ENCODE measurements at places on chromosomes 2 and 18.

GRCh38 chr2:201220102-201220570, 37.2 kb downstream of the CASP10 start:
- no peak for DNase-seq

DNA sequence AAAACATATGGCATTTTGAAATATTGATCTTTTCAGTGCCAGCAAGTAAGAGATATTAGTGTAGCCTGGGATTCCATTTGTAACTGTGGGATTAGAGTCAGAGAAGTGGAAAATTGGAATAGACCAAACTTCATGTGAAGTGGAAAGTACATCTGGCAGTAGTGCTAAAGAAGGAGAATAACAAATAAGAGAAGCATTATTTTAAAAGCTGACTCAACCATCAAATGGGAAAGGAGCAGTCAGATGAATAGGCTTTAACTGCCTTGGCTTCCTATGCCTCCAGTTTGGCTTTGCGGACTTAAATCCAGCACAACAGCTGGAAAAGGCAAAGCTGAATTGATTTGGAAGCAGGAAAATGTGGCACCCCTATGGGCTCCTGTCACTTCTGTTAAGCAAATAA, 623.1 kb downstream of the TSN start:
- DNase-seq: no peak

GRCh38 chr2:95349568-95350322, 52.6 kb downstream of the KCNIP3 start:
- DNase-seq: no peak

DNA sequence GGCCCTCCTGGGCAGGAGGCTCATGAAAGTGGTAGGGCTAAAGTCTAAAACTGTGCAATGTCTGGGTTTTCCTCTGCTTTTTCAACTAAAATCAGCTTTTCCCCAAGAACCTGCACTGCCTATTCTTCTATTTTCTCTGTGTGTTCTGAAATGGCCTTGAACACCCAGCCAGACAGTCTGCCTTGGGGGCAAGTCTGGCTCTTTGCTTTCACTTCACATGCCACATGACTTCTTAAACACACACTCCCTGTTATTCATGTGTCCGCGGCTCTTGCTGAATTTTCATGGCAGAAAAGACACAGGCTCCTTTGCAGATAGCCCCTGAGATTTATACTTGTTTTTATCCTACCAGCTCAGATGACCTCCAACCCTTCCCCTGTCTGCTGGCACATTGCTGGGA, 10.6 kb upstream of the RPIA start:
- DNase-seq: no peak

DNA sequence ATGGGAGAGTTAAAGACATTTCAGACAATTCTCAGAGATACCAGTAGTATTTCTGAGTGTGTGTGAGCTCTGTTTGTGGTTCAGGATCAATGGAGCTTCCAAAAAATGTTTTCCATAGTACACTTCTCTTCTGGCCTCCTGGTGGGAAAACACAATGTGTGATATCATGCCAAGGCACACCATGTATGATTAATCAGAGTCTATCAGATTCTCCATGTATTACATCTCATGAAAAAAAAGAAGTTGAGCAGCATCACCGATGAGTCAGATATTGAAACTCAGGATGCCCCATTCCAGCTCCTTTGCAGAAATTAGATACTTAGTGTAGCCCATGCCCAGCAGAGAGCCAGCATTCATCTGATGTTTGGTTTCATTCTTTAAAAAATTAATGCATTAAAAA, 620.3 kb upstream of the POU3F3 start:
- no peak for DNase-seq

- DNase-seq: no peak
Measured at GRCh38 chr18:6561420-6561861, 146.7 kb upstream of the L3MBTL4 start.

- DNase-seq: no peak
Measured at GRCh38 chr18:41320100-41320499, 634.9 kb upstream of the PIK3C3 start.

DNA sequence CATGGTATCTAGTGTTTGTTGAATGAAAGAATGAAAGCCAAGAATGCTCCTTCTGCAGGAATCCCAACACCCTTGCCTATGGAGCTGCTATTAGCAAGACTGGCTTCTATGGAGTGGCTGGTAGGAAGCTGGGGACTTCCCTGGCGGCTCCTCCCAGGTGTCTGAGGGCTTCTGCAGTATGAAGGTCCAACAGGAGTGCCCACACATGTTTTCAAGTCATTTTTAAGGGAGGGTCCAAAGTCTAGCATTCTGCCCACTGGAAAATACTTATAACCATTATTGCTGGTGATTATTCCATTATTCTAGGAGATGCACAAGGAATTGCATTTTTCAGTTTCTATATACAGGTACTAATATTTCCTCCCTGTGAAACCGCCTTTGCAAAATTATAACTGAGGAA, 21.9 kb upstream of the NPC1 start:
- DNase-seq: no peak

GRCh38 chr18:5705393-5705792, 161.6 kb upstream of the EPB41L3 start:
- no peak for DNase-seq

GRCh38 chr18:78727057-78727739, 252.4 kb upstream of the SALL3 start:
- no peak for DNase-seq

DNA sequence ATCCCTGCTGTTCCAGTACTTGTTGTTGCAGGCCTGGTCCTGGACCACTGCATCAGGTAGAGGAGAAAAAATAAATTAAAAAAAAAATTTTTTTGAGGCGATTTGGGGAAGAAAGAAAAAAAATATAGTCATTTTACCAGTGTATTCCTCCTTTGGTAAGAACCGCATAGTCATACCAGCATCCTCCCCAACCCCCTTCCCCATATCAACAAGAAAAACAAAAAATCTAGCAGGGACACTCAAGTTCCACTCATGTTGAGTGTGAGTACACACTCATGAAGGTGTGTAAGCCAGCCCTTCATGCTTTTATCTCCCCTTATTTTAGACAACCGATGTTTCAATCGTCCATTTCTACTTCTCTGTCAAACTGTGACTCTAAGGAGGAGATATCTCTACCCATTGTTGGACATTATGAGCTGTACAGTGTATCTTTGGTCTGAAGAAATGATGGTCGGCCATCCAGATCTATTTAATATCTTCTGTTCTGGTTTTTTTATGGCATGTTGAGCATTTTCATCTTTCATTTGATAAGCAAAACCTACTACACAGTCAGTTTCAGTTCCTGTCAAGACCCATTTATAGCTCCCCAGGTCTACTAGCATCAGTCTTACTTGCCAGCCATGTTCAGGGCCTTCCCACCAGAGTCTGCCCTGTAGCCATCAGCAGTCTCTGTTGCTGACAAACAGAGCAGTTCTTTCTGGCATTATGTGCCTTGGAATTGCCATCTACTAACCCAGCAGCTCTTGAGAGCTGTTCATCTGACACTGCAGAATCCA, 20.0 kb downstream of the ELP2 start:
- no peak for DNase-seq

DNA sequence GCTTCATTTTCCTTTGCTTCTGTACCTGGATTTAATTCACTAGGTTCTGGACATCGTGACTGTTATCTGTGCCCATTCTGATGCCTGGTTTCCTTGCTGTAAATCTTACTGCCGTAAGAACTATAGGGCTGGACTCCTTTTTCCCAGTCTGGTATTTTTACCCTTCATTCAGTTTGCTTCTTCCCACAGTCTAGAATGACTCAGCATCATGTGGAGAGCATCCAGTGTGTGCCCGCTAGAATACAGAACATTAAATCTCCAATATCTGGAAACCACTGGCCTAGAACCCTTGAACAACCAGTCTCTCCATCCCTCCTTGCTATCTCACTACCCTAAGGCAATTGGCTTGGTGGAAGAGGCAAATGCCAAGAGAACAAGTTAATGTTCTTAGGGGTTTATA, 1075.4 kb upstream of the ZEB2 start:
- DNase-seq: no peak

DNA sequence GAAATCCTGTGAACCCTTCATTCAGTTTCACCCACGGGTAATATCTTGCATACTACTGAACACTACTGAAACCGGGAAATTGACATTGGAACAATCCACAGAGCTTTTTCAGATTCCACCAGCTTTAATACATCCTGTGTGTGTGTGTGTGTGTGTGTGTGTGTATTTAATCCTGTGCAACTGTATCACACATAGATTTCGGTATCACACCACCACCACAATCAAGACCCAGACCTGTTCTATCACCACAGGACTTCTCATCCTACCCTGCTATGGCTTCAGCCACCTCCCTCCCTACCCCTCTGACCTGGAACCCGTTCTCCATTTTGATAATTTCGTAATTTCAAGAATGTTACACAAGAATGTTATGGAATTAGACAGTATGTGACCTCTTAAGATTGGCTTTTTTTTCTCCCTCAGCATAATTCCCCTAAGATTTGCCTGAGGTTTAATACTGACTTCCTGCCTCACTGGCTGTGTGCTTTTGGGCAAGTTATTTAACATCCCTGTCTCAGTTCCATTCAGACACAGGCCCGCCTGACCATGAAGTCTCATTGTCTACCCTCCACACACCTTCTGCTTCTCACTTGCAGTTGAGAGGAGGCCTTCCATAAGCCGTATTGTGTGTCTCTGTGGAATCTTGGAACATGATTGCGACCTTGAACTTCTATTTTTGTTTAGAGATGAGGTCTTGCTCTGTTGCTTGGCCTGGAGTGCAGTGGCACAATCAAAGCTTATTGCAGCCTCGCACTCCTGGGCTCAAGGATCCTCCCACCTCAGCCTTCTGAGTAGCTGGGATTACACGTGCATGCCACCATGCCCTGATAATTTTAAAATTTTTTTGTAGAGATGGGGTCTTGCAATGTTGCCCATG, 14.4 kb upstream of the TMEM131 start:
- no peak for DNase-seq

All from anterior cingulate cortex (tissue), 58 donors.